ENCODE measurements at places on chromosomes 5 and 9. TPM values are rescaled to one million over a fixed set of nuclear protein-coding genes. Genes with fewer than 3 reads are reported as not detected.

DNA sequence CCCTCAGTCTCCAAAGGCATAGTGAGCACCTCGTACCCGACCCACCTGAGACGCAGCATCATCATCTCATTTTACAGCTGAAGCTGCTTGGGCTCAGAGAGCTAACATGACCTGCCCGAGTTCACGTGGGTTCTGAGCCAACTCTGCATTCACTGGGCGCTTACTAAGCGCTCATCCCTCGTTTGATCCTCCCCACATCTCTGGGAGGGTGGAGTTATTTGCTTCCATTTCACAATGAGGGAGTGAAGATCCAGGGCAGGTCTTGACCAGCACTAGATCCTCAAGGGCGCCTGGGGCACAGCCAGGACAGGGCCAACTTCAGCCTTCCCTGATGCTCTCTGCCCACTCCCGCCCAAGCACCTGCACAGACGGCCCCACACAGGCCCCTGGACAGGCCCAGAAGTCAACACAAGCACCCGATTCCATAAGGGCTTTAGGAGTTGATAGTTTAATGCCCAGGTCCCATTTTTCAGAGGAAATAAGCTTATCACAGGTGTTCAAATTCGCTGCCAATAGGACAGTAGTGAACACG, 80.8 kb downstream of the HRH2 start:
- DNase-seq: no peak

DNA sequence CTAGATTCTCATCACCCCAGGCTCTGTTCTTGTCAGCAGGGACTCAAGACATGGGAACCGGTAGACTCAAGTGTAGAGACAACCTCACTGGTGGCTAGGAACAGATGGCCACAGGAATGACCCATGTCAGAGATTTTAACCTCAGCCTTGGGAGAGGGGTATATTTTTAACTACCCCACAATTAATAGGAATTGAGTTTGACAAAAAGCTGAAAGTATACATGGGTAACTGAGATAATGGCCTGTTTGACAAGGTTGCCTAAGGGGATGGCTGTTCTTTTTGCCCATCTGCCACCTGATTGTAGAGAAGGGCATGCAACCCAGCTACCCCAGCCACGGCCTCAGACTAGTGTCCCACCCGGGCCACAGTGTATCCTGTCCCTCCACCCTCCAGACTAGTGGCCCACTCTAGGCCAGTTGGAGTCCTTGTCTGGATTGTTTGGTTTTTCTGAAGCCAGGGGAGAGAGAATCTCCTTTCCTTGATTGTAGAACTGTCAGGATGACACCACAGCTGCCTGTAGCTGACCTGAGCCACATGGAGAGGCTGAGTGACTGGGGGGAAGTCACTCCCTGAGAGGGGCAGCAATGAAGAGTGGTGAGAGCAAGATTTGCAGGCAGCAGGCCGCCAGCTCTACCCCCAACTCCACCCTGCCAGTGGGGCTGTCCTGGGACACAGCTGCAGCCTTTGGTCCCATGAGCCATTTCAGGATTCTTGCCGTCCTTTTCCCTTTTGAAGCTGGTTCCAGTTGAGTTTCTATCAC, 14.6 kb upstream of the ANGPTL2 start:
- peak; percentile 12 for DNase-seq

The GLIPR2 gene
- 10.0 TPM for total RNA-seq

DNA sequence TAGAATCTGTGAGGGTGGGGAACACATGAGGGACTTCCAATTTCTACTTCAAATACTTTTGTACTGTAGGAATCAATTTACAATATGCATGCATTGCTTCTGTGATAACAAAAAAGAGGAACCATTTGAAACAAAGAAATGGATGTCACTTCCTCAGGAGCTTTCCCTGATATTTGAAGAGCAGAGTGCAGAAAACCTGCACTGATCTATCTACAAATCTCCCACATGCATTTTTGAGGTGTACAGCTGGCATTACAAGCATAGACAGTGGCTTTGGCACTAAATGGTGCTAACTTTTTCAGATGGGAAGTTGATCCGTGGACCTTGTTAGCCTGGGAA, 27.7 kb downstream of the YIPF5 start:
- no peak for DNase-seq

The ARL14EPL gene
- total RNA-seq: not detected

The TMEM8B gene
- total RNA-seq: 9.3 TPM

DNA sequence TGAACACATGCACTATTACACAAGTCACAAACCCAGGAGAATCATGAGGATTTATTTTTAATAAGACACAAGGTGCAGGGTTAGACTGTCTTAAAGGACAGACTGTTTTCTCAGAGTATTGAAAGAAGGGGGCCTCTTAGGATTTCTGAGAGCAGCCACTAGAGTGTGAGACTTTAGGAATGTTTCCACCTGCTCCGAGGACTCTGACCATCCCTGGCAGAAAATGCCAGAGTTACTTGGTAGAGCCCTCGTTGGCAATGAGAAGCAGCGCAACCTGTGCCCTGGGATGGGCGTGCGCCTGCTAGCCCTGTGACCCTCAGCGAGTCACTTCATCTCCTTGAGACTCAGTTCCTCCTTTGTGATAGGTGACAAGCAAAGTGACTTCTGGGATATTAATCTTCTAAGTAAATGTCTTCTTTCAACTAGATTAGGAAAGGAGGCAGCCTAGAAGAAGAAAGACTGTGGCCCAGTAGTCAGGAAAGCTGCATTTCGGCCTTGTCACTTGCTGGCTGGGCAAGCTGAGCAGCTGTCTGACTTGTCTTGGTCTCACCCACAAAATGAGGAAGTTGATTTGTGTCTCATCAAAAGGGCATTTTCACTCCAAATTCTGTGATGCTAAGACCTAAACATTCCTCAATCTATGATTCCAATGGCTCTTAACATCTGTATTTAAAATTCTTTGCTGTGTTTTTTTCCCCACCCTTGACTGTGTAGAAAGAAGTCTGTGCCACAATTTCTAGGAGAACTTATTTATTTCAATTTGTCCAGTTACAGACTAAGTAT, 60.5 kb downstream of the PTCD2 start:
- DNase-seq: no peak

- DNase-seq: no peak
These were observed 28.7 kb upstream of the KLF4 start for GRCh38 chr9:107518037-107518807.

DNA sequence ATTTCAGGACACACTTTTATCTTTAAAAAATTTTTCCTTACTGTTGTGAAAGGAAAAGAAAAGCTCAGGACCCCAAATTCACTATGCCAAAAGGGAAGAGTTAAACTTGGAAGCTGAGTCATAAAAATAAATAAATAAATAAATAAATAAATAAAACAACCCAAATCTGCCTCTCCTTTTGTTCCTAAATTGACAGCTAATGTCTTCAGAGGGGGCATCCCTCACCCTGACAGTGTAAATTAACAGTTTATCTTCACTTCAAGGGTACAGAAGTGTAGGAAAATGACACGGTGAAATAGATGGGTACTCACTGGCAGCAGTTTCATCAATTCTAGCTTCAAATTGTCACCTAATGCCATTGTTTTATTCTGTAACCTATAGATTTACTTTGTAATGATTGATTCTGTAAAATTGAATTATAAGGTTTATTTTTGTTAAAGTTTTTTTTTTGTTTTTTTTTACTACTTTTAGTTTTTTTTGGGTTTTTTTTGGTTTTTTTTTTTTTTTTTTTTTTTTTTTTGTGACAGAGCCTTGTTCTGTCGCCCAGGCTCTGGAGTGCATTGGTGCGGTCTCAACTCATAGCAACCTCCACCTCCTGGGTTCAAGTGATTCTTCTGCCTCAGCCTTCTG, 18.5 kb upstream of the ANXA1 start:
- no peak for DNase-seq

The INSYN2B gene
- not detected for total RNA-seq

DNA sequence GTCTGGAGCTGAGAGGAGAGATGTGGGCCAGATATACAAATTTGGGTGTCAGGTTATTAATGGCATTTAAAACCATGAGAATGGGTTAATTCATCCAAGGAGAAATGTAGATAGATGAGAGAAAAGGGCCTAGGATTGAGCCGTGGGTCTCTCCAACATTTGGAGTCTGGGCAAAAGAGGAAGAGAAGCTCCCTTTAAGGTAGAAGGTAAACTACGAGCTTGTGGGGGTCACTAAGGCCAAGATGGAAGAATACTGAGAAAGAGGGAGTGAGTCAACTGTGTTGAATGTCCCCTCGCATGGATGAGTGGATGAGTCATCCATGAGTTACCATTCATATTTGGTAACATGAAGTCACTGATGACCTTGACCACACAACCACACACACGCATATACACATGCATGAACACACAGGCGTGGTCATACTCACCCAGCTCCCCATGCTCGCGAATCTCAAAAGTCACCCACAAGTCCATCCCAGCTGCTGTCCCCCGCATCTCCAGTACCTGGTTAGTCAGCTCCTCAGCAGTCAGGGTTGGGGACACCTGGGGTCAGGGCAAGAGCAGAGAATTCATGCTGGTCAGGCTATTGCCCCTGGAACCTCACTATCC, 6.8 kb upstream of the FCHSD1 start:
- DNase-seq: no peak

The C9 gene
- not detected for total RNA-seq

The IFNA21 gene
- total RNA-seq: not detected

The SPINK4 gene
- total RNA-seq: not detected

GRCh38 chr9:83920469-83920926, 734 bp downstream of the KIF27 start:
- no peak for DNase-seq

DNA sequence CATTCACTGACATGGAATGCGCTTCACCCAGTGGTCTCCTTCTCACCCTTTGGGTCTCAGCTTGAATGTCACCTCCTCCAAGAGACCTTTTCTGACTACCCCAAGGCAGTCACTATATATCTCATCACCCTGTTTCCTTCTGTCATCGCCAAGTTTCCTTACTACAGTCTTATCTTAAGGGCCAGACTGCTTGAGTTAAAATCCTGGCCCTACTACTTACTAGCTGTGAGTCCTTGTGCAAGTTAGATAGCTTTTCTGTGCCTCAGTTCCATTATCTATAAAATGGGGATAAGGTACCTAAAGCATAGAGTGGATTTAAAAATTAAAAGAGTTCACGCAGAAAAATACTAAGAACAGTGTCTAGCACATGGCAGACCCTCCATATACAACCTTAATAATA, 132.4 kb downstream of the GABBR2 start:
- no peak for DNase-seq

- no peak for DNase-seq
These were observed 317.0 kb downstream of the ICE1 start for GRCh38 chr5:5739490-5739945.

- no peak for DNase-seq
These were observed 77.0 kb upstream of the RASA1 start for GRCh38 chr5:87190687-87191086.

- no peak for DNase-seq
These were observed 328.3 kb downstream of the TMEM167A start for GRCh38 chr5:82748688-82749460.

DNA sequence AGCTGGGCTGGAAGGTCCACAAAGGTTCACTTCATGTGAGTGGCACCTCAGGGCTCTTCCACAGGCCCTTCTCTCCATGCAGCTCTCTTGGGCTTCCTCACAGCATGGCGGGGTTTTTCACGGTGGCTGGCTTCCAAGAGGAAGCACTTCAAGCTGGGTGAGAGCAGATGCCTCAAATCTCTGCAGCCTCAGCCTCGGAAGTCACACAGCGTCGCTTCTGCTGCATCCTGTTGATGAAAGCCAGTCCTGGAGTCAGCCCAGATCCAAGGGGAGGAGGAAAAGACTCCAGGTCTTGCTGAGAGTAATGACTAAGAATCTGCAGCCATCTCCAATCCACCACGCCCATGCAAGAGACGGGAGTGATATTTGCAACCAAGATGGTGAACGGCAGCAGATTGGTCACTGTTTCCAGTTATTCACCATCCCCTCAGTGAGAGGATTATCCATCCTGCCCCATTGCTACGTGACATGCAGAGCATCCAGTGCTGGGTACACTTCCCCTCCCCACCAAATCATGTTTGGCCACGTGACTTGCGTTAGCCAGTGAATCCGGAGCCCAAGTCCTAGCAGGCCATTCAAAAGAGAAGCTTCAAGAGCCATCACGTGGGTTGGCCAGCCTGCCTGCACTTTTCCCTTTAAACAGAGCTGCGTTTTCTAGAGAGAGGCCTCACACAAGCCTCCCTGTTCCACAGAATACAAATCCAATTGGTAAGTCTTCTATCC, 173.9 kb downstream of the C9orf50 start:
- no peak for DNase-seq

DNA sequence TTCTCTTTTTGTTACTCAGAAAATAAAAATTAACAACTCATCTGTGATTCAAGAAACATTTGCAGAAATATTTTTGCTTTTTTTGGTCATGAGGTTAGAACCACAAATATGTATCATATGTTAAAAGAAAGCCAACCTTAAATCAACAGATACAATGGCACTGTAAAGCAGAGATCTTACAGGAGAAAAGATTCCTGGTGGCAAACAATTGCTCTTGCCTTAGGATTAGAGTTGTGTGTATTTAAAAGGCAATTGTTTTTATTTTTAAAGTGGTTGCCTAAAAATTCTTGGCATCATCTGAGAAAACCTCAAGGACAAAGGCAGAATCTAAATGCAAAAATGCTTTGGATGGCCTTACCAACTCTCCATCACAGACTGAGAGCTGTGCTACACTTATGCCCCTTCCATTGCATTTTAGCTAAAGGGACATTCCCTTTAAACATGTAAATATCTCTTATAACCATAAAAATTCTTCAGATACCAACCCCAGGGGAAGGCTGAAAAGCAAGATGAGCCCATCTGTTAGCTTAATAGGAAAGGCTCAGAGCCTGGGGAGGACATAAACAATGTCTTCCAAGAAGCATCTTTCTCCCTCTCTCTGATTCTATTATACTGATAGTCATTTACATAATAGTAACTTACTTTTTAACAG, 100.4 kb downstream of the FAM114A2 start:
- DNase-seq: no peak

DNA sequence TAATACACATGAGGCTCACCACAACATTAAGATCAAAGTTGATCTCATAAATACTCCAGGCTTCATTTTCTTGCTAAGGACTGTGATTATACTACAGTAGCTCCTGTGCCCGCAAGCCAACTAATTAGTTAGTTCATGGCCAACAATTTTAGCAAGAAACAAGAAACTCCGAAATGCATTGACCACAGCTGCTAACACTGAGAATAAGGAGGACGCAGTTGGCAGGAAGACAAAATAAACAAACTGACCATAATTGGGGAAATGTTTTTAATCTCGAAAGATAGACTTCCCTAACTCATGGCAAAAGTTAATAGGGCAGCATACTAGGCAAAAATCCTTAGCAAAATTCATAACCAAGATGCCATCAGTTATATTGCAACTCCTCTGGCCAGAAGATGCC, 115.5 kb upstream of the SPEF2 start:
- DNase-seq: no peak

- no peak for DNase-seq
These were observed 23.1 kb upstream of the RNF38 start for GRCh38 chr9:36423206-36423605.

DNA sequence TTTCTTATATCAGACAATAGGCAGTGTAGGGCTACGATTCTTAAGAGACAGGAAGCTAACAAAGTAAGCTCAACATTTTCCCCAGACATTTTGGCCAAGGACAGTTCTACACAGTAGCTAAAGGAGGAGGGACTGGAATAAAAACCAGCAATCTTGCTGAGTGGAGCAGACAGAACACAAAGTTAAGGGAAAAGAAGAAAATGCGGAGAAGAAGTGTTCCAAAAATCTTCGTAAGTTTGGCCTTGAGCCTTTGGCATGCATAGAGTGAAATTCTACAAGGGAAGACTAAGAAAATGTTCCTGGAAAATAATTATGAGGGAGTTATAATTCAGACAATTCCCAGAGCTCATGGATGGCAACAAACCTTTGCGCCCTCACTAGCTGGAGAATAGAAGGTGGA, 748.0 kb upstream of the CTNND2 start:
- no peak for DNase-seq

GRCh38 chr9:124262649-124262972, 4.9 kb downstream of the NEK6 start:
- no peak for DNase-seq
